Activated naive CD8-positive, alpha-beta T cell treated with anti-CD3 and anti-CD28 coated beads, Interleukin-2, amount 50 U/mL, for 24 hours (primary cell): ENCODE measurements at places on chromosomes 11 and 22.

DNA sequence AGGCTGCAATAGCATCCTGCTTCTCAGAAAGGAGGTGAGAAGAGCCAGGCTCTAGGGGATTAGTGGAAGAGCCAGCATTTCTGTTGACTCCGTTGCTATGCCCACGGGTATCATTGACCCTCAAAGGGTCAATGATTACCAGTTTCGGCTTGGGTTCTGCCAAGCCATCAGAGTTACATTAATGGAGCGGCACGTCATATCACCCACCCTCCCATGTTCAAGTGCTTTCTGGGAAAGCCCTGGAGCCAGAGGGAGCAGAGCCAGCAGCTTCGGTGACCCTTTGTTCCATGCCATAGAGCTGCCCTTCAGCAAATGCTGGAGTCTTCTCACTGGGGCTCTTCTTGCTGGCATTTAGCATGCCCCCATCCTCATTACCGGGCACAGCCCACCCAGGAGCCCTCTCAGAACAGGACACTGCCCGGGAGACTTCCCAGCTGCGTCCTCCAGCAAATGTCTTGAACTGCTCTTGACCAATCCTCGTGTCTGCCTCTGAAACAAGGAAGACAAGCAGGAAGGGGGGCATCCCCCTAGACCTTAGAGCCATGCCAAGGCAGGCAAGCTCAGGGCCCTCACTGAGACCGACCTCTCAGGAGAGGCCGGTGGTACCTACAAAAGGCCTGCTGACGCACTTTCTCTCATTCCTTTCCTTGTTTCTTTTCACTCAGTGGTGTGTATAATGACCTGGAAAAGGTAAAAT is 14.6 kb downstream of the KCNJ1 start:
- no peak for DNase-seq

DNA sequence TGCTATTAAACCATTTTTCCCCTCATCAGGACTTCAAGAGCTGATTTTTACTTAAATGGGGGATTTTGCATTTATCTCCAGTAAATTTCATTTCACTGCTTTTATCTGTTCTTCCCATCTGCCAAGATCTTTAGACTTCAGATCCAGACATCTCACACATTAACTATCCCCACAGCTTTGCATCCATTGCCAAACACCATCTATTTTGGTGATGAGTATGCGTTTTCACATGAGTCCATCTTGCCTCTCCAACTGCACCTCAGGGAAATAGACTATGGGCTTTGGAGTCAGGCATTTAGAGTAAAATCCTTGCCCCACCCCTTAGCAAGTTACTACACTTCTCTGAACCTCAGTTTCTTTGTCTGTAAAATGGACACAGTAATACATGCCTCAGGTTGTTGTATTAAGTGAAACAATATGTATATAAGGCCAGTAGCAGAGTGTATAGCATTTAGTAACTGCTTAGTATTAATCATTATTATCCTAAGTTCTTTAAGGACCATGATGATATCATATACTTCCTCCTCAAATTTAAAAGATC is 53.6 kb upstream of the NFRKB start:
- no peak for DNase-seq

DNA sequence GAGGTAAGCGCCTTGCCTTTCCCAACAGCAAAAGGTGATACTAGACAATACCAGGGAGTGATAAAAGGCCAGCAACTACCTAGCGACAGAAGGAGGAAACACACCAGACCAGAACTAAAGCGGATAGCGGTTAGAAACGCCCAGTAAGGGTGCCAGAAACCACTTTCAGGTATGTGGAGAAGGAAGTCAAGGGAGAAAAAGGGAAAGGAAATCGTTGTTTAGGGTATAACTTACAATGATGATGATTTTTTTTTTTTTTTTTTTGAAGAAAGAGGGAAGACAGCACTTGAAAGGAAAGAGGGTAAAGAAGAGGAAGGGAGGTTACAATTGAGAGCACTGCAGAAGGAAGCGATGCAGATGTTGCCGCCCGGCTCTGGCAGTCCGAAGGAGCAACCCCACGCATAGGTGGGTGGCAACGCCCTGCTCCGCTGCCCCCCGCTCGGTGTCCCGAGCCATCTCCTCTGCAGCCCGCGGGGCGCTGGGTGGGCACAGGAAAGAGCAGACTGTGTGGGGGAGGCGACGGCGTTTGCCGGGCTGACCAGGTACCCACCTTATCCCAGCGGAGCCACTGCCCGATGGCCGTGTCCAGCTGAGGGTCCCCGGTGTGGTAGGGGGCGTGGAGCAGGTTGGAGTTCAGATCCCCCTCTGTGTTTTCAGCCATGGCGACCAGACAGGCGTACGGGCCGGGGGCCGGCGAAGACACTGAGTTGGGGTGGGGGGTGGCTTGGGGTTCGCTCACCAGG is 561 bp downstream of the PGM2L1 start:
- DNase-seq, result peak; percentile 36

DNA sequence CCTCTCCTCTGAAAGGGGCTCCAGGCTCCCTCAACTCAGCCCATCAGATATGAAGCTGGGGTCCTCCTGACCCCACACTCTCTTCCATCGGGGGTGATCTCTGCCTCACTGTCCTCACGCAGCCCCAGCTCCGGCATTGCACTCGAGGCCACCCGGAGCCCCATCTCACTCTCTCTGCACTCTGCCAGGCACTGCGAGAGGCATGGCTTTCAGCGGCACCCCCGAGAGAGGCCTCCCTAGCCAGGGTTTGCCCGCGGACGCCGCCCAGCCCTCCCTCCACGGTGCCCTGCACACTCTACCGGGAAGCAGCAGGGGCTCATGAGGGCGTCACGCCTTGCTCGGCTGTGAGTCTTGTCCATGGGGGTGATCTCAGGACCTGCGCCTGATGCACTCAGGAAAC is 436.2 kb downstream of the BRD1 start:
- DNase-seq, result no peak

DNA sequence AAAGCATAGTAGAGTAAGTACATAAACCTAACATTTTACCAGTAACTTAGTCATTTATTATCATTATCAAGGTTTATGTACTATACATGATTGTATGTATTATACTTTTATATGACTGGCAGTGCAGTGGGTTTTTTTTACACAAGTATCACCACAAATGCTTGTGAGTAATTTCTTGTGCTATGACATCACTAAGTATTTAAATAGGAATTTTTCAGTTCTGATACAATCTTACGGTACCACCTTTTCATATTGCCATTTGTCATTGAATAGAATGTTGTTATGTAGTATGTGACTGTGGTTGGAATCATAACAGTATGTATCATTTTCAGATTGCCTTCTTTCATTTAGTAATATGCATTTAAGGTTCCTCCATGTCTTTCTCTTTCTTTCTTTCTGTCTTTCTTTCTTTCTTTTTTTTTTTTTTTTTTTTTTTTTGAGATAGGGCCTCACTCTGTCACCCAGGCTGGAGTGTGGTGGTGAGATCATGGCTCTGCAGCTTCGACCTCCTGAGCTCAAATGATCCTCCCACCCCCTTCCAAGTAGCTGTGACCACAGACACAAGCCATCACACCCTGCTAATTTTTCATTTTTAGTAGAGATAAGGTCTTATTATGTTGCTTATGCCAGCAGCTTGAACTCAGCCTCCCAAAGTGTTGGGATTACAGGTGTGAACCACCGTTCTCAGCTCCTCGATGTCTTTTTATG is 18.6 kb downstream of the ATM start:
- peak; percentile 46 for DNase-seq

DNA sequence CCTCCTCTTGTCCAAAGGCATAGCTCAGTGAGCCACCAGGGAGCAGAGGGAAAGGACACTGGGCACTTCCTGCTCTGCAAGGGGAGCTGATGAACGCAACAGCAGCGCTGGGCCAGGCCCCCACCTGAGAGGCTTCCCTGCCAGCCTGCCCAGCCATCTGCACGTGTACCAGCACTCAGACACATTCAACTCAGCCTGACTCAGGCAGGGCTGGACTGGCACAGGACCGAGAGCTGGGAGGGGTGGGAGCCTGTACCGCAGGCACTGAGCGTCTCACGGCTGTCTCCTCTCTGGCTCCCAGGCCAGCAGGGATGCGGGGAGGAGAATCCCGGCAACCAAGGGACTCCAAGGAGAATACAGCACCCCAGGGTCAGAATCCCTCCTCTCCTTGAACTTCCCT is 411.8 kb downstream of the CTTN start:
- DNase-seq, result no peak

- DNase-seq, result no peak
These were observed 92.6 kb downstream of the DEPDC5 start for GRCh38 chr22:31846161-31847115.

DNA sequence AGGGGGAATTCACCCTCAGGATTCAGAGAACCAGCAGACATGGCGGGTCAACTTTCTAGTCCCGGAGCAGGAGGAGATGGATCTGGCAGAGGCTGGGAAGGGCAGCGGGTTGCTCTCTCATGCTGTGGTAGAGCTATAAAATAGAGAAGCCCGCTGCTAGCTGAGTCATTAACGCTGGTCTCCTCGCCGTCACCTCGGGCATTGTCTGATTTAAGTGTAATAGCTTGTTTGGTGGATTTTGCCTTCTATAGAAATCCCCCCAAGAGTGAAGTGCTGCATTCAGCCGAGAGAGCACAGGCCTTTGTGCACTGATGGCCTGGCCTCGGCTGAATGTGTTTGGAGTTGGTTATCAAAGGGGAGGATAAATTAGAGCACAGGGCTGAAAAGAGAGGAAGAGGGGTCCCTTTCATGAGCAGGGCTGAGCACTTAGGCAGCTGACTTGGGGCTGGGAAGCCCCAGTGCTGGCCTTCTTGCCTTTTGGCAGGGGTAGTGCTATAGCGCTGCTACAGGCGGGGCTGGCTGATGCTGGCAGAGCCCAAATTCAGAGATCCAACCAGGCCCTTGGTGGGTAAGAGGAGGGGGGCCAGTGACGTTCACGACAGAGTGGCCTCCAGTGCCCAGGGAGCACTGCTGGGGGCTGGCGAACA is 161.1 kb upstream of the CADM1 start:
- DNase-seq, result no peak

- DNase-seq, result no peak
These were observed 19.8 kb upstream of the TLCD5 start for GRCh38 chr11:120305286-120305685.

- no peak for DNase-seq
These were observed 51.9 kb upstream of the PICALM start for GRCh38 chr11:86120807-86121206.

GRCh38 chr11:3942160-3942955 is 86.9 kb downstream of the STIM1 start:
- no peak for DNase-seq

DNA sequence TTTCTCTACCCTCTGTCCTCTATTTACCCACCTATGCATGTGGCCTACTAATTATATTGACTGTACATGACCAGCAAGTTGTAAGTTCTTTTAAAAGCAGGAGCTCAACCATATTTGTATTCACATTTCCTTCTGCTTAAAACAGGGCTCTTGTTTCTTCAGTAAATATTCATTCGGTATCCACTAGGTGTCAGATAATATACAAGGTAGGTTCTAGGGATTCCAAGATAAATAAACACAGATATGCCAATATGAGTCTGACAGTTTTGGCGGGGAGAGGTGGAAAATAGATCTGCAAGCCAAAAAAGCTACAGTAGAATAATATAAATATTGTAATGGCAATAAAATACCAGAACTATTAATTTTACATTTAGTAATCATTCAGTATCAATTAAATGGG is 15.3 kb upstream of the RAB30 start:
- no peak for DNase-seq

DNA sequence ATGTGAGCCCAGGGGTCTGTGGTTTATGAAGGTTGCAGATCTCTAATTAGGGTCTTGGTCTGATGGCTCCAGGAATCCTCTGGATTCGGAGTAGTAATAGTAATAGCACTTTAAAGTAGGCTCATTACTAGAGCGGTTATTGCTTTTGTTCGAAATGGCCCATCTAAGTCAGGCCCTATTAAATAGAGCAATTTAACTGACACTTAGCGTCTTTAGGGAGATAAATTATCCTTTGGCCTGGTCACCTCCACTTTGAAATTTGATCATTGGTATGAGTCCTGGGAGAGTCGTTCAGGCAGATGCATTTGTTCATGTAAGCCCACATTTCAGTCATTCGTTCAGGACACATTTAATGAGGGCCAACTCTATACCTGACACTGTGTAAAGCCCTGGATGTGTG is 54.8 kb downstream of the LDLRAD3 start:
- no peak for DNase-seq

DNA sequence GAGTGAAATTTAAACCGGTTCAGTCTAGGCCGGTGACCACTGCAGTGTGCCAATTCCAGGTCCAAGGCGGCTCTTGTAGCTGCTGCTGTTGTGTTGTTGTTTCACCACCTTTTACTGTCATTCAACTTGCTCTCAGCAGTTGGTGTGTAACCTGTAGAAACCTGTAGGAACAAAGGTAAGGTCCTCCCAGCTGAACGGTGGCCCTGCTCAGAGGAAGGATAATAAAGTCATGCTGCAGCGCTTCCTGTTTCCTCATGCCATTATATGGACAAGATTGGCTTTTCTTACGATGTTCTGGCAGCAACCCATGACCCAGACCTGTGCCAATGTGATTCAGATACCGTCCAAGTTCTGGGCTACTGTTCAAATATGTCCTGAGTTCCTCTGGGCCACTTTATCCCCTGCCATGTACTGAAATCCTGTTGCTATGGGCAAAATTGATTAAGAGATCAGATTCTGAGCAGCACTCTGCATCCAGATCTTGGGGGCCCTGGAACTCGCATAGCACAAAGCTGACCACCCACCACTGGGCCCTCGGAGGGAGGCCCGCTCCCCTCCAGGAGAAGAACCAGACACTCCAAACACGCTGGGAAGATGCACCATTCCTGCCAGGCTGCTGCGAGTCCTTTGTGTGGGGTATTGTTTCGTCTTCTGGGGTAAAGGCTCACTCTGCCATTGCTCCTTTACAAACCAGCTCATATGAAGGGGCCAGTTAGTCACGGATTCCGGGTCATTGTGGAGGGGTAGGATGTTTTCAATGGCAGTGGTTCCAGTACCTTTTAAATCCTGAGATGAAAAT is 13.2 kb downstream of the FAM181B start:
- DNase-seq, result no peak

GRCh38 chr11:61480261-61480993 is 28.1 kb upstream of the LRRC10B start:
- DNase-seq, result no peak

GRCh38 chr22:45218976-45219375 is 21.7 kb downstream of the KIAA0930 start:
- DNase-seq, result peak; percentile 25

DNA sequence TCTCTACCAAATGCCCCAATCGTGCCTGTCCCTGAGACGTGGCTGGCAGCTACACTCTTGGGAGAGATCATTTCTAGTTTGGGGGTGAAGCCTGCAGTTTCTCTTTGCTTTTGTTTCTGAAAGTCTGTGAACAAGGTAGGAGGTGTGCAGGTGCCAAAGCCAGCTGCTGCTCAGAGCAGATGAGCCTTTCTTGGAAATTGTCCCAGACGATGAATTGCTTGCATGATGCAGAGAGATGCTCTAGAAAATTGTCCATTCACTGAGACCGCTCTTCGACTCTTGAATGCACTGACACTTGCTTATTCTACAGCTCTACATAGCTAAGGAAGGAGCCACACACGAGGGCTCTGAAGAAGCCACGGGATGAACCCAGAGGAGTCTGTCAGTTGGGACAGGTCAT is 225.6 kb upstream of the E2F8 start:
- no peak for DNase-seq

DNA sequence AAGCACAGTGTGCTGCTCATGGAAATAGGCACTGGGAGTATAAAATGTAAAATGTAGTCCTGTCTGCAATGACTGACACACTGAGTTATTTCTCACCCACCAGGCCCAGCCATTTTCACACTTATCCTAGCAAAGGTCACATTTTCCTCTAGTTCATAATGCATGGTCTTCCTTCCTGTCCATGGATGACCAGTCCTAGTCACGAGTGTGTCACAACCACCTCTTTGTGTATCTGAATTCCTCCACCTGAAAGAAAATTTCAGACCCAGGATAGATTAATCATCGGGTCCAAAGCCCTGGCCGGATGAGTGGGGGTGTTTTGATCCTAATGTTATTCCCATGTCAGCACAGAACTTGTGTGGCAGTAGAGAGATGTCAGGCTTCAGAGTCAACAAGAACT is at the start of gene MRGPRX4:
Gene MRGPRX4 (plus strand): TSS at position 172 of the 400 bp plus-strand sequence. CDS start 420 bp downstream, outside the sequence.
- no peak for DNase-seq
